ENCODE measurements at places on chromosomes 16 and 17. TPM values are rescaled to one million over a fixed set of nuclear protein-coding genes. Genes with fewer than 3 reads are reported as not detected.

Gene KRT23
- total RNA-seq: not detected

Gene CDH3
- 0.17 TPM for total RNA-seq

Gene KIF1C
- total RNA-seq: 55.4 TPM

Gene MARVELD3
- total RNA-seq: not detected

Gene CCL1
- not detected for total RNA-seq

Gene C17orf50
- total RNA-seq: not detected

Gene PRSS21
- total RNA-seq: 3.8 TPM

Gene CACNG5
- total RNA-seq: not detected

Gene PLEKHH3
- 40.7 TPM for total RNA-seq

Gene SLC4A1
- total RNA-seq: not detected

Gene TNS4
- not detected for total RNA-seq

Gene METTL23
- 36.5 TPM for total RNA-seq

Gene GPR142
- total RNA-seq: not detected

Gene PARD6A
- total RNA-seq: 1.5 TPM

Gene GP2
- total RNA-seq: not detected

Gene SRL
- total RNA-seq: 0.68 TPM

Gene MYL4
- total RNA-seq: not detected

Gene STX1B
- 0.94 TPM for total RNA-seq

Gene ACSM3
- 2.6 TPM for total RNA-seq

Gene RNU2-1
- total RNA-seq: not detected

Gene MYH1
- not detected for total RNA-seq

Gene ALOX15B
- 0.85 TPM for total RNA-seq

Gene CD300H
- not detected for total RNA-seq

Gene RPL13
- total RNA-seq: 9,039 TPM

Gene AANAT
- not detected for total RNA-seq

Gene TBX2
- 8.8 TPM for total RNA-seq

Gene CDRT4
- total RNA-seq: 0.12 TPM

Gene TNP2
- not detected for total RNA-seq

Gene TEKT1
- not detected for total RNA-seq

Gene MYADML2
- total RNA-seq: not detected

Gene TMEM114
- not detected for total RNA-seq

Gene PRM1
- total RNA-seq: not detected

Gene INPP5K
- total RNA-seq: 37.6 TPM

Gene ARHGAP27
- total RNA-seq: 2.2 TPM

Gene C16orf96
- total RNA-seq: 0.09 TPM

Gene PAQR4
- 4.0 TPM for total RNA-seq

Gene SRCIN1
- total RNA-seq: not detected

Gene NGFR
- total RNA-seq: 12.3 TPM

Gene IFT20
- total RNA-seq: 65.3 TPM

Gene GCGR
- total RNA-seq: not detected

Gene SLC38A7
- total RNA-seq: 22.5 TPM

Gene DPEP3
- not detected for total RNA-seq

Gene OTOP3
- total RNA-seq: not detected

Gene NT5M
- total RNA-seq: 2.5 TPM

Gene MYH2
- 3.5 TPM for total RNA-seq
